ENCODE measurements at places on chromosomes 7 and 10.

DNA sequence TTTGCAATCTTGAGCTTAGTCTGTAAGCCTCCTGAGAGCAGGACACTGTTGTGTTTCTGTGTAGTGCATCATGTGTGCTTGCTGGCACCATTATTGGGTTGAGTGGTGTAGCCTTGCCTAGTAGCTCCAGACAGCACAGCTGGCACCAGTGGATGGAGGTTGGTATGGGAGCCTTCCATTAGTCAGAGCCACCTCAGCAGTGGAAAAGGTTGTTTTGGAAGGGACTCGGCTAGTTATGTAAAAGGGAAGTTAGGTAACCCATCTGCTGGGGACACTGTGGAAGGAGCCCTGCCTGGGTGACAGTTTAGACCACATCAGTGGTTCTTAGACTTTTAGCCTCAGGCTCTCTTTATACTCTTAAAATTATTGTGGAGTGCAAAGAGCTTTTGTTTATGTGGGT lies 16.3 kb downstream of the MINDY4 start:
- DNase-seq, result no peak

DNA sequence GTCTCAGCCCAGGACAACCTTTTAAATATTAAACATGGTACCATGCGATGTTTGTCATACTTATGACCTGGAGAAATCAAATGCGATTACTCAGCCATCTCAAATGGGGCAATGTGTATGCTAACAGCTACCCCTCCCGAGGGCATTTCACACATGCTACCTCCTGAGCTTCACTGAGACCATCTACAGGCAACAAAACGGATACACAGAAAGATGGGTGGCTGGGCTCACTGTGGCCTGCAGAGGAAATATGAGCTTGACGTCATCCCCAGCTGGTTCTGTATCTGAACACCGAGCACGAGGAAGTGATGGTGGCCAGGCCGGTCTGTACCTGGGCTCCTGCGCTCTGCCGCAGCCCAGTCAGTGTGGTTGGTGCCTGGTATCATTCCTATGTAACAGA lies 374.3 kb downstream of the RPS24 start:
- no peak for DNase-seq

DNA sequence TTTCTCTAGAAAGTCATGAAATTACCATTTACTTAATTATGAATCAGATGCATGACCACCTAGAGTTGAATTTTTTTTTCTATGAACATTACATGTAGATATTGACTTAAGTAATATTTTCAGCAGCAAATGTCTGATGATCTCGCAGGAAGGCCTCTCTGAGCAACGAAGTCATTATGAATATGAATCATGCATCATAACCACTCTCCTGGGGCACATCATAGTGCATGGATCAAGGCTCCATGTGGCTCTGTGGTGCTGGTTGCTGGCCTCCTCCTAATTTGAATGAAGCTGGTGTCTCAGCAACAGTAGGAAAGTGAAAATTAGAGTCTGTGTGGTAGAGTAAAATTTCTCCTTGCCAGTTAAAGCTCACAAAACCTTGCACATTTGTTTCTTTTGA lies 121.4 kb upstream of the INHBA start:
- DNase-seq, result no peak

- DNase-seq, result no peak
These were observed 37.2 kb downstream of the HTRA1 start for GRCh38 chr10:122498521-122498920.

DNA sequence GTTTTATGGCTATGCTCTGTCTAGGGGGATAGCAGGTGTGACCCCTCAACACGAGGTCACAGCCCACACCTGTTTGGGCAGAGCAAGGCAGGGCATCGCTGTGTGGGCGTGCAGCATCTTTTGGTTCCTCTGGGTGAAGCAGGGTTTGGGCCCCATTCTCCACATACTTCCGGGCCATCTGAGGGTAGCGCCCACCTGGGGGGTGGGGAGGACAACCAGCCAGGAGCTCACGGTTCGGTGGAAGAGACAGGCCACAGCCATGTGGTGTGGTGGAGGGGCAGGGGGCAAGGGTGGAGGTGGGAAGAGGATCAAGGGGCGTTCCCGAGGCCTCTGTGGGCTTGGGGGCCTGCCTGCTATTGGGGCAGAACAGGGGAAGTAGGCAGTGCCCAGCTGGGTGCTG lies 2.4 kb downstream of the SH2B2 start:
- DNase-seq, result no peak

DNA sequence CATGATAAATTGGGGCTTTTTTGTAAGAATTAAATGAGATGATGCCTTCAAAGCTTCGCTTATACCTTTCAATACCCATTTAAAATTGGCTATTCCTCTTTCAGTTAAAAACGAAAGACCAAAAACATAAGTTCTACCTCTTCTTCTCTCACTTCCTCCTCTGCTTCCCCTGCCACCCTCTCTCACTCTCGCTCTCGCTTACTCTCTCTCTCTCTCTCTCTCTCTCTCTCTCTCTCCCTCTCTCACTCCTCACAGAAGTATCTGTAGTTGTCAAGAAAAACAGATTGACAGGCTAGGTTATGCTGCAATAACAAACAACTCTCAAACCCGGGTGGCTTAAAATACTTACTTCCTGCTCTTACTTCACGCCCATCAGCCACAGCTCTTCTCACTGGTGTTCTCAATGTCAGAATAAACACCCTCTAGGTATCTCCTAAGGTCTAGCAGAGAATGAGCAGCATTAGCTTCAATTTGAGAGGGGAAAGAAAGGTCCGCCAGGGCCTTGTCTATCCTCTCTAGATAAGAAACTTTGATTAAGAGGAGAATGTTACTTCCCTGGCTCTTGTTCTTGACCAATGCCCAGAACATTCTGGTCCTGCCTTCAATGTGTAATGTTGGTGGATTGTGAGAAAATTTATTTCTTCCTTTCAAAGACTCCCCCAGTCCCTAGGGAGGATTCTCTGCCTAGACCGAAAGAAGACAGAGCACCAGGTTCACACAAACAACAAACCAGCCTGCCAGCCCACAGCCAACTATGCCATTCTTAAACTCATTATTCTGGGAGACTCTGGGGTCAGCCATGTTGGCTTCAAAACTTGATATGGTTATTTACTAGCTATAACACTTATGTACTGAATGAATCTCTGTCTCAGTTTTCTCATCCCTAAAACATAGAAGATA lies 1028.7 kb downstream of the XPNPEP1 start:
- no peak for DNase-seq

GRCh38 chr10:132698761-132699391 lies 87.1 kb downstream of the NKX6-2 start:
- DNase-seq, result no peak

DNA sequence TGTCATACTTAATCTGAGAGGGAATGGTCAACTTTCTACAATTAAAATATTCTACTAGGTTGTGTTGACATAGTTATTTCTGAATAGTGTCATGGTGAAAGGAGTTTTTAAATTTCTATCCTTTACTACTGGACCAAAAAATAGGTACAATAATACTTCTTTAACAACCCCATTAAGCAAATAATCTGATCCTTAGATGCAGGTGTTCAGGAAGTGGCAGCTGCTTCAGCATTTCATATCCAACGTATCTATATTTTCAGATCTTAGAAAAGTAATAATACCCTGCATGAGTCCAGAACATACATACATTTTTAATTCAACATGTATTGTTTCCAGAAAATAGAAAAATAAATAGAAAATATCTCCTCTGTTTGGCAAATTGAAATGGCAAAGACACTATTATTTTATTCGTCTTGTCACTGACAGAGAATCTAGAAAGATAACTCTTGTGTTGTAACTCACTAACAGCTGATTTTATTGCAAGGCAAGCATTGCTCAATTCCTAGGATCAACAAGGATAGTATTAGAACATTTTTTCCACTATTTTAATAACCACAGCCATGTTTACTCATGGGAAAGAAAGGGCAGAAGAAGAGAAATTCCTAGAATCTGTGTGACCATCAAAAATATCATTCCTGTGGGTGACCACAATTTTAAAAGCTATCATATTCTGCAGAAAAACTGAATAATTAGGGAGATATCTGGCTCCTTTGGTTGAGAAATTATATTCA lies 159.3 kb upstream of the CNTNAP2 start:
- no peak for DNase-seq

- DNase-seq, result no peak
These were observed 675.4 kb upstream of the AUTS2 start for GRCh38 chr7:68922850-68923249.

GRCh38 chr10:17805921-17806577 lies 3.1 kb upstream of the MRC1 start:
- peak; percentile 57 for DNase-seq

- peak; percentile 7 for DNase-seq
These were observed 462.8 kb upstream of the ZWINT start for GRCh38 chr10:56823849-56824248.

GRCh38 chr10:16768702-16769101 lies 48.5 kb downstream of the RSU1 start:
- no peak for DNase-seq

DNA sequence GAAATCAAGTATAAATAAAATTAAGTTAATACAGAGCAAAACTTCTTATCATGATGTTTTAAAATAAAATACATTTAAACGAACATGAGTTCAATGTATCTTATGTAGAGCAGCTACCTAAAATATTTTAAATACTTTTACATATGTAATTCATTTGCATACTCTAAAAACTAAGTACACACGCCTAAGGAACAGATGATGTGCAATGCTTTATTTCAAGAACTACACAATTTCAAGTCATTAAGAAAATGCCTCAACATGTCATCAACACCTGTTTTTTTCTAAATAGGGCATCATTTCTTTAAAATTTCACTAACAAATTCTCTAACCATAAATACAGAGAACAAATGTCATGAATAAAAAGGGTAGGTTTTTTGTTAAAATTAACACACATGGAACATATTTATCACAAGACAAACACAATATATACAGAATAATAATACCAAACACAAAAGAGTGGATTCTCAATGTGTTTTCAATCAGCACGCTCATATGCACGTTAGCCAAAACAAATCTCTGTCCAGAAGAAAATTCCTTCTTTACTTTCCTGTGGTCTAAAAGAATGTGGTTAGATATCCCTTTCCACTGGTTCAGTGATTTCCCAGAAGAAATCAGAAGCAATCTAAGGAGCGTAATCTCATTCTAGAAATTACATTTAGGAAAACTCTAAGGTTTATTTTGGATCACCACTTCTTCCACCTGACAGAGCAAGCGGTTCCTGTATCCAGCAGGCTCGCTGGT lies 73.0 kb upstream of the PFKP start:
- DNase-seq, result no peak

DNA sequence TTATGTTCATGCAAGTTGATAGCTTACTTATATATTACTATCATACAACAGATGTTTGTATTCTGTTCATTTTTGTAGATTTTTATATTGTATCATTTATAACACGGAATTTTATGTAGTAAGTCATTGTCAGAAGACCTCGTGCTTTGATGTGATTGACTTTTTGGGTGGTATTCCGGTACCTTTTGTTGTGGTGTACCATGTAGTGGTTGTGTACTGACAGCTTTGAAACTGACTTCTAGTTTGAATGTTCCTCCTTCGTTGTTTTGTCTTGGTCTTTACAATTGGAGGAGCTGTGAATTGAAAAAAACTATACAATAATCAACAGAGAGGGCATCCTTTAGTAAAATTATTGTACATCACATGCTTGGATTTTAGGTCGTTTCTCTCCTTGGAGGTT lies 61.5 kb downstream of the WAC start:
- no peak for DNase-seq

Measured in NCI-H2171 treated with DMSO at 0.1 percent for 48 hours (cell line).